ENCODE measurements at places on chromosomes 11 and 22.
A peak's percentile ranks its signal among the peaks of the same experiment; 100 is the strongest.

DNA sequence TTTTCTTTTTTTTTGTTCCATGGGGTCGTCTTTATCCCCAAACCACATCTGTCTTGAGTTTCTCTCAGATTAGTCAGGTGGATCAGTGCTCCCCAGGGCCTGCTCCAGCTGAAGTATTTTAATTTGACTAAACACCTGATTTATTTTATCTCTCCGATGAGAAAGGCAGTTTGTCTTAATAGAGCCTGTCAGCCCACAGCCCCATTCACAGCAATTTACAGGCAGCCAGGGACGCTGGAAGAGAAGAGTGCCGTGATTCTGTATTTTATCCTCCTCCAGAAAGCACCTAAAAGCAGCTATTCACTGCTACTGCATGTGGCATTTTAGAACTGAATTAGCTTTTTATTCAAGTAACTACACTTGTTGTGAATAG lies 164.5 kb downstream of the SOX6 start:
- DNase-seq, result no peak

GRCh38 chr11:127049486-127049885 lies 48.9 kb upstream of the KIRREL3 start:
- DNase-seq, result no peak

GRCh38 chr11:120123946-120124345 lies 14.0 kb downstream of the TRIM29 start:
- no peak for DNase-seq

- no peak for DNase-seq
Measured at GRCh38 chr11:134679592-134679991, 267.6 kb upstream of the B3GAT1 start.

DNA sequence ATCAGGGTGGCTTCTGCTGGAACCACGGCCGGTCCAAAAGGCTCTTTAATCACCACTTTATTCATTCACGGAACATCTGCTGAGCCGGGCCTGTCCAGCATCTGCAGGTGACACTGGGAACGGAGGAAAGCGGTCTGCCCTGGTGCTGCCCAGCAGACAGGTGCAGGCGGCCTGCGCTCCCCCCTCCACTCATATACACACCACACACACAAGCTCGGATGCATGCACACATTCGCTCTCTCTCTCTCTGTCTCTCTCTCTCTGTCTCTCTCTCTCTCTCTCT lies 736.9 kb downstream of the BRD1 start:
- no peak for DNase-seq

GRCh38 chr22:19591568-19591967 lies 67.4 kb upstream of the CLDN5 start:
- DNase-seq, result no peak

DNA sequence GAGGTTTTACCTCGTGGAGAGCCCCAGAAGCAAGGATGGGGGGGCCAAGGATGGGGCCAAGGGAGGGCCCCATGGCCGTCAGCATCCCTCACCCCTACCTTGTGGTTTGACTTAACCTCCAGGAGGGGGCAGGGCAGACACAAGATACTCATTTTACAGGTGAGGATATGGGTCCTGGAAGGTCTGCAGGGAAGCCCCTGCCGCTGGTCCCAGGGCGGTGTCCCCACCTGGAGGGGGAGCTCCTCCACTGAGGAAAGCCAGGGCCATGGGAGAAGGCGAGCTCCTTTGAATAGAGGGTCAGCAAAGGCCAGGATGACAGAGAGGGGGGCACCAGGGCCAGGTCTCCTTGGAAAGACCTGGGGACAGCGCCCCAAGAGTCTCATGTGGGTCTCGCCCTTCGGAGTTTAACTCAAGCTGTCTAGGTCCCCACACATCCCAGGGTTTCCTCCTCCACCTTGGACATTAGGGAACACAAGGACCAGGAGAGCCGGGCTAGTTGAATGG lies 5.9 kb upstream of the ADORA2A start:
- no peak for DNase-seq

DNA sequence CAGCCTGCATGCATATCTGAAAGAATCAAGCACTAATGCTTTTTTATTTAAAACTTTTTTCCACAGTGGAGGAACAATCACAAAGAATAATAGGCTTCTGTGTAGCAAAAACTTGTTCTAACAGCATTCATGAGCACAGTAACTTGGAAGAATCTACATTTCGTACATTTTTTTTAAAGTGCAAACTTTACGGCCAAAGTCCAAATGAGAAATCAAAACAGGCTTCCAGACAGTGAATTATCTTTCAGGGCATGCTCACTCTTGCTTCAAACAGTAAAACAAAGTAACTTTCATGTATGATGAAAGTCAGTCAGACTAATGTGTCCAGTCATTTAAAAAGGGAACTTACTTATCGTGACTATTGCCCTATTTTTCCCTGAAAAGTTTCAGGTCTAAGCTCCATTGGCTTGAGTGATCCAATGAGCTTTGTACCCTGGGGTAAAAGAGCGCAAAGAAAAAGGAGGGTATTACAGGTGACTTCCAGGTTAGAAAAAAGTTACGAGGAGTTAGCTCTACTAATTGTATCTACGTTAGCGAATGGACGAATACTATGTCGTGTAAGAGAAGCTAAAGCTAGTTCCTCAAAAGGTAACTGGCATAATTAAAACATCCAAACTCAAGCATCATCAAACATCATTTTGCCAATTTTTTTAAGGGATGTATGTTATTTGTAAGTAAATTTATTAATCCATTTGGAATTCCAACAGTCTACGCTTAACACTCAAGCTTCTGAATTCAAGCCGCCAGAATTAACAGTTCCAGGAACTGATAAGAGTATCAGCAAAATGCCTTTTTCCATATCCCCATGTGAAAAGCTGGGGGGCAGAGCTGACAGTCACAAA lies 1.7 kb downstream of the PICALM start:
- DNase-seq, result peak; percentile 71

GRCh38 chr11:19683141-19683805 lies 29.4 kb upstream of the NAV2 start:
- peak; percentile 58 for DNase-seq

GRCh38 chr11:104690241-104690640 lies 208.0 kb downstream of the CASP12 start:
- DNase-seq, result no peak

GRCh38 chr11:120647681-120648080 lies 136.1 kb downstream of the GRIK4 start:
- no peak for DNase-seq

DNA sequence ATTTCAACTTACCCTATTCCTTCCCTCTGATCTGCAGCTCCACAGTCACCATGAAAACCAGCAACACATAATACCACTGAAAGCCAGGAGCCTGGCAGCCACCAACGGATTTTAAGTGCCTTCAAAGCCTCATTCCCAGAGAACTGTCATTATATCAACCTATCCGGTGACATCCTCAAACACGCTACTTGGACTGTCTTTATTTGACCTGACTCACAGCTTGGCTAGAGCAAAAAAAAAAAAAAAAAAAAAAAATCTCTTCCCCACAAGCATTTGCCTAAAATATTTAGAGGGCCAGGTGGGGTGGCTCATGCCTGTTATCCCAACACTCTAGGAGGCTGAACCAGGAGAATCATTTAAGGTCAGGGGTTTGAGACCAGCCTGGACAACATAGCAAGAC lies 32.4 kb upstream of the ARHGAP32 start:
- DNase-seq, result no peak

DNA sequence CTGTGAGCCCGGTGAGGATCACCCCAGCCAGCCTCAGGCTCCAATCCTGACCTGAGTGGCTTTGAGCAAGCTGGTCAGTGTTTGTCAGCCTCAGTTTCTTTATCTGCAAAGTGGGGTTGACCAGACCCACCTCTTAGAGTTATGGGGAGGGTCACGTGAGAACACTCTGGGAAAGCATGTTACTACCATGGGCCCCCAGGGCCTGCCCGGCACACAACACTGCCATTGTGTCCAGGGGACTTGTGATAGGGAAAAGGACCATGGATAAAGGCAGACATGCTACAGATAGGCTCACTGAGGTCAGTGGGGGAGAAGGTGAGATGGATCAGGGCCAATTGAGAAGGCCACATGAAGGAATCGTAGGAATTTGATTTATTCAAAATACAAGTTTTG lies 32.1 kb upstream of the SUSD2 start:
- DNase-seq, result no peak

- DNase-seq, result no peak
Measured at GRCh38 chr11:61586792-61587430, 6.0 kb upstream of the SYT7 start.

- no peak for DNase-seq
Measured at GRCh38 chr22:45895436-45896152, 81.4 kb downstream of the WNT7B start.

All from MV-4-11 (cell line).